Heart left ventricle (tissue), 16 donors: ENCODE measurements at places on chromosomes 3 and 15.

DNA sequence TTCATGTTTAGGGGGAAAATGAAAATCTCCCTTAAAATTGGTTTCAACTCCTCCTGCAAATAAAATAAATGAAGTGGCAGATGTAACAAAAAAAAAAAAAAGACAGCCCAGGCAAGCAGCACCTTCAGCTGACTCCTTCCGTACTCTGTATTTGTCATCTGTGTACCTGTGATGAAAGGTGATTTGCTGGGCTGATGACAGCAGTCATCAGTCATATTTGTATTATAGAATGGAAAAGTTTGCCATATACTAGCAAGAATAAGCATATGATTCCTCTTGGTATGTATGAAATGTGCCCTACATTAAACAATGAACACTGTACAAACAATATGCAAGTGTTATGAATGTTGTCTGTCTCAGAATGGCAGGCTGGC, 44.1 kb upstream of the WWTR1 start:
- no peak for DNase-seq

DNA sequence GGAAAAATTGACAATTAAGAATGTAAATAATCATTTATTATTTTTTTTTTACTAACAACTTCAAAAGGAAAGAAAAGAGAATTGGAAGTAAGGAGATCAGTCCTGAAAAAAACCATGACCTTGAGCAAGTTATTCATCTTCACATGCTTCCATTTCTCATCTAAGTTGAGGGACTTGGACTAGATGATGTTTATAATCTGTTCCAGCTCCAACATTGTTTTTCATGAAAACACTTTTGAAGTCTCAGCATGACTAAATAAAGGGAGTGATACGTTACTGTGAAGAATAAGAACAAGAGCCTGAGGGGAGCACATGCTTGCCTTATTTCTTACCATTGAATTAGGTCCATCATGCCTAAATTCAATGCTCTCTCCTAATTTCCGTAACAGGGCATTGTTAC, 95.7 kb downstream of the STRIT1 start:
- DNase-seq, result no peak

- DNase-seq, result no peak
Observed at GRCh38 chr15:44394062-44394461, 33.4 kb upstream of the CTDSPL2 start.

- DNase-seq, result no peak
Observed at GRCh38 chr3:184678317-184679055, 33.4 kb downstream of the MAGEF1 start.

GRCh38 chr3:108037770-108038169, 53.1 kb downstream of the CD47 start:
- DNase-seq, result no peak

GRCh38 chr3:139113993-139114375, 69.3 kb upstream of the PRR23C start:
- no peak for DNase-seq

DNA sequence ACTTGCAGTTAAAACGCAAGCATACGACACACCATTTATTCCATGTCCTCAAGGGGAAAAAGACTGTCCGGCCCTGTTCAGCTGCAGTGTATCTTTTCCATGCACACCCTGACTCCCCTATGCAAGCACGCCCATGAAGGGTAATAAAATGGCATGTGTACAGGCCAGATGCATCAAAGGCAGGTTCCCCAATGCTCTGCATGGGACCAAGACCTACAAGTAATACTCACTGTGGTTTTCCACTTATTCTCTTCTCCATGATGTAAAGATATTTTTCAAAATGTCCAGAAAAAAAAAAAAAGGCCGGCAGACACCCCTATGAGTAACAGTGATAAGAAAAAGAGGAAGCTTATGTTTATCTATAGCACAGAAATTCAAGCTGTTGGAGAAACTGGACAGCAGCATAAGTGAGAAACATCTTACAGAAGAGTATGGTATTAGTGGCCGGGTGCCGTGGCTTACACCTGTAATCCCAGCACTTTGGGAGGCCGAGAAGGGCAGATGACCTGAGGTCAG, 70.8 kb downstream of the MCF2L2 start:
- DNase-seq, result no peak

GRCh38 chr3:44862226-44862637, 520 bp downstream of the TMEM42 start:
- no peak for DNase-seq

- DNase-seq, result no peak
Observed at GRCh38 chr3:109178708-109179107, 42.2 kb downstream of the C3orf85 start.

DNA sequence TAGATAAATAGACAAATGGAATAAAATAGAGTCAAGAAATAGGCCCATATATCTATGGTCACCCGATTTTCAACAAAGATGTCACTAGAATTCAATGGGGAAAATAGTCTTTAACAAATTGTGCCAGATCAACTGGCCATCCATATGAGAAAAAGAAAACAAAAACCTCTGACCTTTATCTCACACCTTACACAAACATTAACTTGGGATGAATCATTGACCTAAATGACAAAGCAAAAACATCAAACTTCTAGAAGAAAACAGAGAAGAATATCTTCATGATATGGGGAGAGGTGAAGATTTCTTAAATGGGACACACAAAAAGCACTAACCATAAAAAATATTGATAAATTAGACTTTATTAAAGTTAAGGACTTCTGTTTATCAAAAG, 31.9 kb downstream of the ITGA11 start:
- DNase-seq, result no peak

- DNase-seq, result no peak
Observed at GRCh38 chr15:101316529-101316928, 21.5 kb upstream of the SNRPA1 start.

DNA sequence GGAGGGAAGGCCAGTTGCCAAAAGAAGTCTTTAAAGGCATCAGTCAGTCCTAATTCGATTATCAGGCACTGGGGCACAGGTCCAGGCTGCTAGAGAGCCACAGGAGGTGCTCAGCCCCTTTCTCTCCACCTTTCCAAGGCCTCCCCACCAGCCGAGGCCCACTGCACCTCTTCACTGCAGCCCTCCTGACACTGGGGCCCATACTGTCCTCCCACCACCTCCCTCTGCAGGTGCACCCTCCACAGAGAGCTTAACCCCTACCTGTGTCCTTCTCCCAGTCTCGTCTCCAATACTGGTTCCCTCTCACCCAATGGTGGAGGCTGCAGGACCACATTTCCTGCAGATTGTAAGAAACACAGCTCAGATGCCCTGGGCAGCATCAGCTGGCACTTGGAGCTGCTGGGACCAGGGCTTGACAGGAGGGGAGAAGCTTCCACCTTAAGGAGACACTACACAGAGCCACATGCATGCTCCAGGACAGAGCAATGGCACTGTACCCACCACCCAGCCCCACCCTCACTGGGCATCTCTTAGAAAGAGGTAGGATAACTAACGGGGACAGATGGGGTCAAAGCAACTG, 81.6 kb upstream of the PRR20G start:
- no peak for DNase-seq

- no peak for DNase-seq
Observed at GRCh38 chr15:80324545-80325080, 72.6 kb upstream of the CTXND1 start.

DNA sequence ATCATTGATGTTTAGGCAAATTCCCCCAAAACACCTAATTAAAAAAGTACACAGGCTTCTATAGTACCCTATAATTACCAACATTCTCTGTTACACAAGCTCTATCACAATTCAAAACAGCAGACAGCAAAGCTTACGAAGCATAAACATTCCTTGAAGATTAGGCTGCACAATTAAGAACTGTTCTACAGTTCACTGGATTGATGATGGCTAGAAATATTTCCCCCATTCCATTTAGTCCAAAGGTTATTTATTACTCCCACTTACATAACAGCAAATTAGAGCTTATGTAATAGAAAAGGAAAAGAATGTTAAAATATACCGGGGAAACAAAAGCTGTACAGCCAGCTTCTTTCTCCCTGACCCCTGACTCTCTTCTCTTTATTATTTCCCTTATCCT, 49.3 kb downstream of the UACA start:
- DNase-seq, result no peak

- DNase-seq, result no peak
Observed at GRCh38 chr3:150363420-150363819, 44.7 kb upstream of the TSC22D2 start.

DNA sequence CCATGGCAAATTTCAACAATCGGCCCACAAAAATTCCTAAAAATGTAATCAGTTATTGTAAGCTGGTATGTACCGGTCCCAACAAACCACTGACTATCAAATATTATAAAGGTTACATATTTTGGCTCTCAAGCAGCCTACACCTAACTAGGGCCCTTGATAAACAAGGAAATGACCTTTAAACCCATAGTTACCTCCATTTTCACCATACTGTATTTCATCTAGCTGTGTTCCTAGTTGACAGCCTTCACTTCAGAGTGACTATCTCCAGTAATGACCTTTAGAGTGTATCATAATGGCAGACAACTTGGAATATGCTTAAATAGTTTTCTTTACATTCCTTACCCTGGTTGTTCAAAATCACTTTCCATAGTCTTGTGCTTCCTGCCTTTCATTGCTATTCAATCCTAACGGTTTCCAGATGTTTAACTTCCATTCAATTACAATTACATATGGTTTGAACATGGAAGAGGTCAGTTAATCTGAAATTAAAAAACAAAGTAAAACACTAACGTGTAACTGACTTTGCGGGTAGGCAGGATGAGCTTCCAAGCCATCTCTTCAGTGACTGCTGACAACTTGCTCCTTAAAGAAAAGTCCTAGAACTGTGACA, 111.9 kb upstream of the TSC22D2 start:
- DNase-seq, result no peak

DNA sequence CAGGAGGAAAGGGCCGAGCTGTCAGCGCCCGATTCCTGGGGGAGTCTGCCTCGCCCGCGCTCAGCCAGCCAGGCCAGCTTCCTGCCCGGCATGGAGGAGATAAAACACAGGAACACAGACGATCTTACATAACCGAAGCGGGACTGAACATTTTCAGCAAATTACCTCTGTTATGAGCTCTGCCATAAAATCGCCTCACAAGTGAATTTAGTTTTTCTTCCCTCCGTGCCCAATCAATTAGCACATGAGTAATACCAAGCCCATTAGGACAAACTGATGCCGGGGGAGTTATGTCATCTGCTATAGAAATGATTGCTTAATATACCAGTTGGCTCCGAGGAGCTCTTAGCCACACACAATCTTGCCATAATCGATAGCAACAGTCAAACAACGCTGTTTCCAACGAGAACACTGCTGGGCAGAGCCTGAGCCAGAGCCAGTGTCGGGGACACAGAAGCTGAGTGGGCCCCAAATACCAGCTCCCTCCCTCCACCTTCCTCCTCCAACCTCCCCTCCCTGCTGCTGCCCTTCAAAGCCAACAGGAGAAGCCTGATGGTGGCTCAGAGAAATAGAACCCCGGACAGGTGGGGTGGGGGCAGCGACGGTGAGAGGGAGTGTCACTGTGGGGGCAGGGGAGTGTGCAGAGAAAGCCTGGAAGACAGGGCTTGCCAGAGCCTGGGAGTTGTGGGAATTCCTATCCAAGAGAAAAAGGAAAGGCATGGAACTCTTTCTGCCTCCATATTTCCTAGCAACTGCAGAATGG, 279.4 kb upstream of the TLE3 start:
- DNase-seq, result peak; percentile 85

DNA sequence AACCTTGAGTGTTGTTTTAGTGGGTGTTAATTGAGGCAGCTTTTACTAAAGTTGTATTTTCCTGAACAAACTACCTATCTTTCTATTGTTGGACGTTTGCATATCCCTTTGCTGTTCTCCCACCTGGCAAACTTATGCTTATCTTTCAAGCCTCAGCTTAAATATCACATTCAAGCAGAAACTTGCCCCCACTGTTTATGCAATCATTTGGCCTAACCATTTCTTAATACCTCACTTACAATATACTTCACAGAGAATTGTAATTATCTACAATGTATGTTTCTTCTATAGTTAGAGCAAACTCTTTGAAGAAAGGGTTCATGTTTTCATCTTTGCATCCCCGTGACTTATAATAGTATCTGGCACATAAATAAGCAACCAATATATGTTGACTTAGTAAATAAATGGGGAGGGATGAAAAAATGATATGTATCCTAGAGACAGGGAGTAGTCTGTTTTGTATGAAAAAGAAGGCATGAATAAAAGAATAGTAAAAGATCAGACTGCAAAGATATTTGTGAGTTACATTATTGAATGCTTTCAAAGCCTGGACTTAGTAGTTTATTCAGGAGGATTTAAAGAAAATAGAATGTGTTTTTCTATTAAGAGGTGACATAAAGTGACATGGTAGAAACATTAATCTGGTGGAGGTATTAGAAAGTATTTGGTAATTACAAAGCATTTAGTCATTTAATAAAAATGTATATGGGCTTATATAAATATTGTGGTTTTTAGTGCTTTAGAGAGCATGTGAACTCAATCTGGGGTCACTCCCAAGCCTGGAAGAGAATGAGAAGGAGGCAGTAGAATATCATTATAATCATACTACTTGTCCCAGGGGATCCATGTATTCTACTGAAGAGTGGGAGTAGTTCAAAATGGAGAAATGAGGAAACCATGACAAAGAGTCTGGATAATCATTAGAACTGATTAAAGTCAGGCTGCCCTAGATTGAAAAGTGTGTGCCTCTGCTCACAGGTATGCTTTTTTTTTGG, 60.0 kb upstream of the DCBLD2 start:
- DNase-seq, result no peak

DNA sequence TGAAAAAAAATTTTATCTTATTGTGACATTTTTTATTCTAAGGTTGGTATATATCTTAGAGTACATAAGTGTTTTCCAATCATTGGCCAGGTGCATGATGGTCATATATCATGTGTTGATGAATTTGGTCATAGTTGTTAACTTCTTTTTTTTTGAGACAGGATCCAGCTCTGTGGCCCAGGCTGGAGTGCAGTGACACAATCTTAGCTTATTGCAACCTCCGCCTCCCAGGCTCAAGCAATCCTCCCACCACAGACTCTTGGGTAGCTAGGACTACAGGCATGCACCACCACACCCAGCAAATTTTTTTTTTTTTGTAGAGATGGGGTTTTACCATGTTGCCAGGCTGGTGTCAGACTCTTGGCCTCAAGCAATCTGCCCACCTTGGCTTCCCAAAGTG, 44.0 kb downstream of the PCCB start:
- DNase-seq, result no peak

DNA sequence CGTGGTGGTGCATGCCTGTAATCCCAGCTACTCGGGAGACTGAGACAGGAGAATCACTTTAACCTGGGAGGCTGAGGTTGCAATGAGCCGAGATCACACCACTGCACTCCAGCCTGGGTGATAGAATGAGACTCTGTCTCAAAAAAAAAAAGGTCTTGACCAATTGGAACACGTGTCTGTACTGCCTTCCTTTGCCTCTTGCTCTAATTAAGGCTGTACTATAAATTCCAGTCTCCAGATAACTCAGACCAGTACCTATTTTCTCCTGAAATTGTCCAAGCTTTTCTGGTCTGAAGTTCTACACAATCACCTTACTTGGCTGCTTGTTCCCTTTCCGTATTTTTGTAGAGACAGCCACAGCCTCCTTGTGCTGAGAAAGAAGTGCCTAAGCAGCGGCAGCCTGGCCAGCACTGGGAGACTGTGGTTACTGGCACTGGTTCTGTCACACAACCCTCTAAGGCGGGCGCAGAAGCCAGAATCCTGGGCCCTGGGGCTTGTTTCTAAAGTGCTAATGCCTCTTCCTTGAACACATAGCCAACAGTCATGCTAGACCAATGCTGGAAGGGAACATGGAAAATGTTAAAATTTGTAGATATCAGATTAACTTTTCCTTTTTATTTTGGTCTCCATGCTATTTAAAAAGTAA, 6.2 kb upstream of the CEP70 start:
- DNase-seq, result no peak

- DNase-seq, result no peak
Observed at GRCh38 chr3:128229106-128229857, 76.0 kb downstream of the EEFSEC start.

GRCh38 chr3:15299036-15299435, 33.4 kb downstream of the SH3BP5 start:
- DNase-seq, result no peak

- peak; percentile 51 for DNase-seq
Observed at GRCh38 chr3:38022896-38023709, 6.3 kb downstream of the PLCD1 start.
